Hypothalamus (tissue), 51 donors: ENCODE measurements at places on chromosomes 3 and 15.
A peak's percentile ranks its signal among the peaks of the same experiment; 100 is the strongest.

GRCh38 chr3:142029791-142030190 is 119.6 kb downstream of the TFDP2 start:
- DNase-seq, result no peak

GRCh38 chr3:196736670-196737374 is 2.8 kb upstream of the PAK2 start:
- no peak for DNase-seq

GRCh38 chr3:125037498-125038150 is 18.2 kb downstream of the HEG1 start:
- DNase-seq, result no peak

DNA sequence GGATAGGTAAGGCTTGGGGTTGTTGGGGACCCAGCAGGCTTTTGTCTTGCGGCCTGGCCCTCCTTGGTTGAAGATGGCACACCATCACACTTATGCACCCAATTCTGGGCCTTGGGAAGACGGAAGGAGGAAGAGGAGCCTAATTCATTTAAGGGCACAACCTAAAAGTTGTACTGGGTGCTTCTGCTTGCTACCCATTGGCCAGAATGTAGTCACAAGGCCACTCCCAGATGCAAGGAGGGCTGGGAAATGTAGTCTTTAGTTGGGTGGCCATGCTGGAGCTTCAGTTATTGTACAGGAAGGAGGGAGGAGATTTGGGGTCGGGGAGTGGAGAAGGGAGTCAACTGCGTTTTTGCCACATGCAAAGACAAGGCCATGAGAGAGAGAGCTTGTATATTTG is 109.2 kb downstream of the TMEM266 start:
- no peak for DNase-seq

DNA sequence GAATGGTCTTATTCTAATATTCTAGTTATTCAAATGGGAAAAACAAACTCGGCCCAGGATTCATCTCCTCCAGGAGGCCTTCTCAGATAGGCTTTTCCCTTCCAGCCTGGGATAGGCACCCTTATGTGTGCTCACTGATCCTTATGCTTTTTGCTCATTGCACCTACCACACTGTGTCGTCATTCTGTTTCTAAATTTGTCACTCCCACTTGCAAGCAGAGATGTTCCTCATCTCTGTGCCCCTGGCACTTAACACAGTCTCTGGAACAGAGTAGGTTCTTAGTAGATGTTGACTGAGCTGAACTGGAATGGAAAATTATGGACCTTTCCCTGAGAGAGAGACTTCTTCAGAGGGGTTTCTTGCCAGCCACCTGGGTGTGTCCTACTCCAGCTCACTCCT is 18.7 kb upstream of the SPG11 start:
- no peak for DNase-seq

DNA sequence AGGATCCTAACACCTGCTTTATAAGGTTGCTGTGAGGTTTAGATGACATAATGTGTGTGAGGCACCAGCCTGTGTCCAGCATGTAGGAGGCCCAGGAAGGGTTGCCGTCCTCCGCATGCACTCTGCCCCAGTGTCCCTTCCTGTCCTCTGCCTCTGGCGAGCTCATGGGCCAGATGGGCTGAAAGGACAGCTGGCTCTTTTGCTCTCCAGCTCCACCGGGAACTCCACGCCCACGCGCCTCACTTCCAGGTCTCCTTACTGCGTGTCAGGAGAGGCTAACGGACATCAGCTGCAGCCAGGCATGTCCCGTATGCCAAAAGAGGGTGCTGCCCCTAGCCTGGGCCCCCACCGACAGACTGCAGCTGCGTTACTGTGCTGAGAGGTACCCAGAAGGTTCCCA is 12.2 kb downstream of the MUC20 start:
- DNase-seq, result no peak

- no peak for DNase-seq
Measured at GRCh38 chr15:39621976-39622375, 41.1 kb downstream of the THBS1 start.

GRCh38 chr15:55535436-55535835 is 27.4 kb upstream of the DNAAF4 start:
- DNase-seq, result no peak

- no peak for DNase-seq
Measured at GRCh38 chr3:123154020-123154985, 47.4 kb upstream of the SEC22A start.

GRCh38 chr3:187519428-187519890 is 150.7 kb downstream of the SST start:
- no peak for DNase-seq

DNA sequence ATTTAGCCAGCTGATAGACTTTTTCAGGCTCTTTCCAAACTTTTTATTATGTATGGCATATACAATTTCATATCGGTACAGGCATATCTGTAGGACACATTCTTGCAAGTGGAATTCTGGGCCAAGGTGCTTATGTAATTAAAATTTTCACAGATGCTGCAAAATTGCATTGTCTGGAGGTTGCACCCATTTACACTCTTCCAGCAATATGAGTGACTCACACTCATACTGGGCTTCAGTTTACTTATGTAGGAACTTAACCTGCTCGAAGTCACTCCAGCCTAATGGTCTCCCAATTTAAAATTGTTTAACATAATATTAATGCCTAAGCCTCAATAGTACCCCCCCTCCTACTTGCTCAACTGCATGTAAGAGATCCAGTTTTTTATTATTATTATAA is 11.2 kb upstream of the SEC62 start:
- DNase-seq, result no peak

- DNase-seq, result no peak
Measured at GRCh38 chr3:5332270-5332956, 144.9 kb downstream of the EDEM1 start.

GRCh38 chr3:30649572-30650318 is 43.3 kb downstream of the TGFBR2 start:
- no peak for DNase-seq

GRCh38 chr3:129010310-129010956 is 9.3 kb downstream of the EFCC1 start:
- DNase-seq, result no peak

DNA sequence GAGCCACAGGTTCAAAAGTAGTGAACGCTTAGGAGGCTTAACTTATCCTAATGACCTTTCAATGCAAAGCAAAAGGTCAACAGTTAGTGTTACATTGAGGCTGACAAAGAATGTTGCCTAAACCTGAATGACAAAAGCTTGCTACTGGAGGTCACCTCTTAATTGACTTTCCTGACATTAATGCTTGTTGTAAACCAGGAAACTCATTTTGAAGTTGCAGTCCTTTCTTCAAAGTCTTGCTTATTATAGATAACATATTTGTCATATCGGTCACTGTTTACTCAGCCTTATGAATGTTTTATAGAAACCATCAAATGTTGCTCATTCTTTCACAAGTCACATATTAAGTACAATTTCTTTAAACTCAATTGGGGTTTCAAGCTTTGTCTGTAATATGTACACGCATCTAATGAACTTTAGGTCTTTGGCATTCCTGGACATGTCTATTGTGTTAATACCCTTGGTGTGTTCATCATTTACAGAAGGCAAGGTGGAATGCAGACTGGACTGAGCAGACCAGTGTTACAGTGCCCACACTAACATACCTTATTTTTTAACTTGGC is 488.2 kb upstream of the NECTIN3 start:
- DNase-seq, result no peak

GRCh38 chr3:197241173-197241572 is 57.2 kb downstream of the DLG1 start:
- DNase-seq, result no peak

- no peak for DNase-seq
Measured at GRCh38 chr3:7506606-7507180, 645.8 kb downstream of the GRM7 start.

DNA sequence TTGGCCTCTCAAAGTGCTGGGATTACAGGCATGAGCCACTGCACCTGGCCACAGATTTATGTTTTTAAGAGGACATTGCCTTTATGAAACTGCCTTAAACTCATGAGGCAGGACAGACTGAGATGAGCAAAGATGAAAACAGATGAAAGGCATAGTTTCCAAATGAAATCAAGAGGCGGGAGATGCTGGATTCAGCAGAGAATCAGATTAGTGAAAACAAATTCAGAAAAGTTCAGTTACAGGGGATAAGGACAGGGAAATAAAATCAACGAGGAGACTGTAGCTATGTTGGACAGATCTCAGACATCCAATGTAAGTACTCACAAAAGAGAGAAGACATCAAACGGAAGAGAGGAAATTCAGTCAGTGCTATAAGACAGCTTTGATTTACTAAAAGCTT is 68.1 kb downstream of the ADAMTSL3 start:
- no peak for DNase-seq

- DNase-seq, result no peak
Measured at GRCh38 chr3:124318656-124319055, 326.7 kb upstream of the ROPN1 start.

GRCh38 chr3:22244761-22245521 is 493.9 kb upstream of the ZNF385D start:
- no peak for DNase-seq

- DNase-seq, result no peak
Measured at GRCh38 chr3:99468918-99469317, 169.5 kb upstream of the COL8A1 start.

- no peak for DNase-seq
Measured at GRCh38 chr3:95172164-95172943, 1109.5 kb downstream of the NSUN3 start.

DNA sequence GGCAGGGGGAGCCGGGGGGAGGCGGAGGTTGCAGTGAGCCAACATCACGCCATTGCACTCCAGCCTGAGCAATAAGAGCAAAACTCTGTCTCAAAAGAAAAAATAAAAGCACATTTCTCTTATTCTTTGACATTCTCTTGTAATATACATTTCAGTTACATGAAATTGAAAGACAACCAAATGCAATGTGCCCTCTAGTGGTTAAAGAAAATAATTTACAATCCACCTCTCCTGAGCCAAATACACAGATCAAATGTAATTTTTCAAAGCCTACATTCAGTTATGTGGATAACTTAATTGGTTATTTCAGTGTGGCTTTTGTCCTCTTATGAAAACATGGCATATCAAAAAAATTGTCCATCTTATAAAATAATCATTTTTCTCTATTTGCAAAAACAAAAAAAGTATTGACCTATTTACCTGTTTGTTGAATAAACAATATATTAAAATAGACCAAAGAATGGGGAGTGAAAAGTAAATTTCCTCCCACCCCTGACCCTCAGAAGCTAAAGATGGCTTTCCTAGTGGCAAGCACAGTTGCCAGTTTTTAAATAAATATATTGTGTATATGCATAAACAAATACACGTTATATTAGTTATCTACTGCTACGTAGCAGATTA is 14.2 kb upstream of the U2SURP start:
- no peak for DNase-seq

GRCh38 chr15:75114796-75115195 is 86.9 kb upstream of the C15orf39 start:
- peak; percentile 4 for DNase-seq

- no peak for DNase-seq
Measured at GRCh38 chr15:81526029-81526428, 152.0 kb upstream of the TMC3 start.

- DNase-seq, result no peak
Measured at GRCh38 chr3:100662113-100662823, 47.0 kb upstream of the TFG start.

DNA sequence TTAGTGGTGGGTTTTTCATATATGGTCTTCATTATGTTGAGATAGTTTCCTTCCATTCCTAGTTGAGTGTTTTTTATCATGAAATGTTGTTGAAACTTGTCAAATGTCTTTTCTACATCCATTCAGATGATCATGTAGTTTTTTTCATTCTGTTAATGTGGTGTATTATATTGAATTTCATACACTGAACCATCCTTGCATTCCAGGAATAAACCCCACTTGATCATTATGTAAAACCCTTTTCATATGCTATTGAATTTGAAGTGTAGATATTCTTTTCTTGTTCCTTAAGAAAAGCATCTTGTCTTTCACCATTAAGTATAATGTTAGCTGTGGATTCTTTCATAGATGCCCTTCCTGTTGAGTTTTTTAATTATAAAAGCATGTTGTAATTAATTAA is 42.9 kb downstream of the PIAS1 start:
- no peak for DNase-seq

- DNase-seq, result no peak
Measured at GRCh38 chr3:39513791-39514369, 46.4 kb downstream of the MOBP start.

GRCh38 chr15:31477301-31477700 is 150.7 kb downstream of the KLF13 start:
- DNase-seq, result no peak

GRCh38 chr15:61216519-61216918 is 12.6 kb downstream of the RORA start:
- no peak for DNase-seq

DNA sequence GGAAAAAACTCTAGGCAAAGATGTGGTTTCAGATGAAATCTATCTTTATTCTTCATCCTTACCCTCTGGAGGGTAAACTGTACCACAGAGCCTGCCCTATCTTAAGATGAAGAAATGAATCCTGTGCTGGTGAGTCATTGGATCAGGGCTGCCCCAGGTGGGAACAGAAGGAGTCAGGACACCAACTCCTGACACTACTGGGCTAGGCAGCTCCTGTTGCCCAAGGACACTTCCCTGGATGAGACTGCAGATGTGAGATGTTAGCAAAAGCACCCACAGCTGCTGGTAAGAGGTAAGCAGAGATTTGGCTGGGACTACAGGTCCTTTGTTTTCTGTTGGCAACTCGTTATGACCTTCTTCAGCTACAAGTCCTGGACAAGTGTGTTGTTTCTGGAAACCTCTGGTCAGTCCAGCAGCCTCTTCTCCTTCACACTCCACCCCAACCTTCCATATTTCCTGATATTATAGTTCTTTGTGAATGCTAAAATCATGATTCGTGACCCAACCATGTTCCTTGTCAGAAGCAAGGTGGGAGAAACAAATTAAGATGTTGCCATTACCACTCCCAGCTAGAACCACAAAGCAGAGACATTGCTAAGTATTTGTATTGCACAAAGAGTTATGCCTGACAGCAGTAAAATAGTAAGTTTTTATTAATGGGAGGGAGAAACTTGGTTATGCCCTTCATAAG is 104.2 kb upstream of the TGFBR2 start:
- no peak for DNase-seq

DNA sequence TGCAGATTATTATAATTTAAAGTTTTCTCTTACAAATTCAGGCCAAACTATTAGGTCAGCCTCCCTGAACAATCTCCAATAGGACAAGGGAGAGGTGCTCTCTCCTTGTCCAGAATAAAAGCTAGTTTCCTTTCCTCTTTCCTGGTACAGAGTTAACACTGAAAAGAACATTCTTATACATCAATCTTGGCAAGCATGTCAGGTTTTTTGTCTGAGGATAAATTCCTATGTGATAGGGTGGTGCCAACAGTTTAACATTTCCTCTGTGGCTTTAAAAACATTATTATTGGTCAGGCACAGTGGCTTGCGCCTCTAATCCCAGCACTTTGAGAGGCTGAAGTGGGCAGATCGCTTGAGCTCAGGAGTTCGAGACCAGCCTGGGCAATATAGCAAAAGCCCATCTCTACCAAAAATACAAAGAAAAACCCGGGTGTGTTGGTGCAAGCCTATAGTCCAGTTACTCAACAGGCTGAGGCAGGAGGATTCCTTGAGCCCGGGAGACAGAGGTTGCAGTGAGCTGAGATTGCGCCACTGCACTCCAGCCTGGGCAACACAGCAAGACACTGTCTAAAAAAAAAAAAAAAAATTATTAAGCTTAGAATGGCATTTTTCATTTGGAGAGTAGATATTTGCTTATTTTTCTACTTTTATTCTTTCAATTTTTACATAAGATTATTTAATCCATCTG is 13.7 kb upstream of the ULK4 start:
- DNase-seq, result no peak

GRCh38 chr3:17765819-17766472 is 23.5 kb upstream of the TBC1D5 start:
- no peak for DNase-seq

- no peak for DNase-seq
Measured at GRCh38 chr15:75817138-75817935, 25.9 kb upstream of the UBE2Q2 start.
